Stimulated activated CD8-positive, alpha-beta memory T cell treated with anti-CD3 and anti-CD28 coated beads, Interleukin-2, amount 100 ng/mL, for 48 hours (primary cell): ENCODE measurements at places on chromosomes 12 and 14.
A peak's percentile ranks its signal among the peaks of the same experiment; 100 is the strongest.

DNA sequence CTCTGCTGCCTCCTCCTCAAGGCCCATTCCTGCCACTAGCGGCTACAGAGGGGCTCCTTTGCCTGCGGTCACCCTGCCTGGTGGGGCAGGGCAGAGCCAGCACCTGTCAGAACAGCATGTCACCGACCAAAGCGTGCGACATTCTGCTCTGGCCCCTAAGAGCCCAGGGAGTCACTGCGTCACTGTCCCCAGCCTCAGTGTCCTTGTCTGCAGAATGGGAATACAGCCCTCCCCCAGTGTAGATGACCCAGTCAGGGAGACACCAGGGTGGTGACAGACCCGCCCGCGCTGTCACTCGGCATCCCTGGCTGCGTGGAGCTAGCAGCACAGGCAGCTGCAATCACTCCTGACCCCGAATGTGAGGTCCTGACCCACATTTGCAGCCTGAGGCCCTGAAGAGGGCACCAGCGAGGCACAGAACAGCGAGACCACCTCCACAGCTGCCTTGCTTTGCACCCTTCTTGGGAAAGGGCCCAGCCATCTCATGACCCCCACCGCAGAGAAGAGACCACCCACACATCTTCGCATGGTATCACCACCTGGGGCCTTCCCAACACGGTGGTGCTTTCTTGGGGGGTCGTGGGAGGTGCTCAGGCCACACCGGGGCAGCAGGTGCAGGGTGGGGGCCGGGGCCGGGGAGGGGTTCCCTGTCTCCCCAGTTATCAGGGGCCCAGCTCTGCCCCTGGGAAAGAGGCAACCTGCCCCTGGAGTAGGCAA lies 2.5 kb downstream of the AHNAK2 start:
- DNase-seq, result no peak

DNA sequence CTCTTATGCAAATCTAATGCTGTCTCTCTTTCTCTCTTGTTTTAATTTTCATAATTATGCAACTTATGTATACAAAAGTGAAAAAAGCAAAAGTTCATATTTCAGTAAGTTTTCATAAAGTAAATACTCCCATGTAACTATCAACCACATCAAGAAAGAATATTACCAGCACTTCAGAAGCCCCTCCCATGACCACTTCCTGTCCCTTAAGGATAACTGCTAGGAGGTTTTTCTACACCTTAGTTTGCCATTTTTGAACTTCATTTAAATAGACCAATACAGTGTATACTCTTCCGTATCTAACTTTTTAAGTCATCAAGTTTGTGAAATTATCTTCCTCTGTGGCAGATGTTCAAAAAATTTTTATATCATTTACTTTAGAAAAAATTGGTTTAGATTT lies 547 bp upstream of the OR4K15 start:
- DNase-seq, result no peak

GRCh38 chr14:80923368-80923767 lies 18.2 kb downstream of the CEP128 start:
- no peak for DNase-seq

GRCh38 chr14:88551980-88552431 lies 2.8 kb downstream of the PTPN21 start:
- DNase-seq, result no peak

GRCh38 chr14:54172562-54172961 lies 215.9 kb upstream of the BMP4 start:
- DNase-seq, result no peak

GRCh38 chr14:77709412-77709811 lies 1.5 kb downstream of the SLIRP start:
- no peak for DNase-seq

- DNase-seq, result peak; percentile 23
These were observed 491 bp downstream of the WDR20 start for GRCh38 chr14:102140027-102140749.

GRCh38 chr14:23895480-23895879 lies 58.1 kb upstream of the DHRS4 start:
- no peak for DNase-seq

- no peak for DNase-seq
These were observed 25.7 kb downstream of the ANO4 start for GRCh38 chr12:100820314-100820713.

GRCh38 chr12:80352474-80352873 lies 91.6 kb upstream of the PTPRQ start:
- DNase-seq, result no peak

DNA sequence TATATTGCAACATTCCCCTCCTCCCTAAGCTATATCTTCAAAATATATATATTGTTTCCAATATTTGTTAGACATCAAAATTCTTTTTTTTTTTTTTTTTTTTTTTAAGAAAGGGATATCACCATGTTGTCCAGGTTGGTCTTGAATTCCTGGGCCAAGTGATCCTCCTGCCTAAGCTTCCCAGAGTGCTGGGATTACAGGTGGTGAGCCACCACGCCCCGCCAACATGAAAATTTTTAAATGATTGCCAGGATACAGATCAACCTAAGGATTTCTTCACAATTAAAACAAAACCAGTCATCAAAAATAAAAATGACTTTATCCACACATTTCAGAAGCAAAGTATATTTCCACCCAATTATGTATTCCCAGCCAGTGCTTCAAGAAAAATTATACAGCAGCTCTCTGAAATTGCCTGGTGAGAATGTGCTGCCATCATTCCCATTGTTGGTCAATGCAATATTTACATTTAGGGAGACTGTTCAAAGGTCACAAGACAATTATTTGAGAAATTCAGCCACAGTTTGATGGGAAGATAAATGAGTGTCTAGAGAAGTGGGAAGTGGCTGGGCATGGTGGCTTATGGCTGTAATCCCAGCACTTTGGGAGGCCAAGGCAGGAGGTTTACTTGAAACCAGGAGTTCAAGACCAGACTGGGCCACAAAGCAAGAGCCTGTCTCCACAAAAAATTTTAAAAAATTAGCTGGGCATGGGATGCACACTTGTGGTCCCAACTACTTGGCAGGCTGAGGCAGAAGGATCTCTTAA lies 141.7 kb upstream of the AMIGO2 start:
- no peak for DNase-seq

GRCh38 chr12:82942991-82943401 lies 256.3 kb downstream of the TMTC2 start:
- no peak for DNase-seq

GRCh38 chr12:78566456-78566855 lies 298.1 kb upstream of the SYT1 start:
- DNase-seq, result no peak

DNA sequence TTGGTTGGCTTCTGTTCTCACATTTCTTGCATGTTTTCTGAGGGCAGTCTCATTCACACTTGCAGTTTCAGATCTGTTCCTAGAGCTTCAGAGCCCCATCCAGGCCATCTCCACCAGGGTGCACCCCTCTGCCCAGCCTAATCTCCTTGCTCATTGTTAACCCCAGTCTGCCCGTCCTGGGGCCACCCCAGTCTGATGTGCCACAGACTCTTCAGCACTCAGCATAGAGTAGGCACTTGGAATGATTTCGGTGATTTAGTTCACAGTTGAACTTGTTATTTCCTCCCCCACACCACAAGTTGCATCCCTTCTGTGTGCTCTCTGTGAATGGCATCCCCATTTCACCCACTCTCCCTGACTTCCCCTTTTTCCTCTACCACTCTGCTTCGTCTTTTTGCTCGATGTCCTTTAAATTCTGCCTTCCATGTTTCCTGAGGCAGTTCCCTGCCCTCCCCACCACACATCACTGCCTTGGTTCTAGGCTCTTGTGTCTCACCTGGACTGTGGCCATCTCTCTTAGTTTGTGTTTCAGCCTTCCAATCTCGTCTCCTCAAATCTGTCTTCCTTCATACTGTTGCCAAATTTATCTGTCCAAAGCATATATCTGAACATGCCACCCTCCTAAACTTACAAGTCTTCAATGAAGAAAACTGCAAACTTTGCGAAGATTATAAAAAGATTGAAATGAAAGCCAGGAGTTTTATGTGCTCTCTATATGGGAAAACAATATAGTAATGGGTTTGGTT lies 41.5 kb downstream of the ANO6 start:
- DNase-seq, result no peak

DNA sequence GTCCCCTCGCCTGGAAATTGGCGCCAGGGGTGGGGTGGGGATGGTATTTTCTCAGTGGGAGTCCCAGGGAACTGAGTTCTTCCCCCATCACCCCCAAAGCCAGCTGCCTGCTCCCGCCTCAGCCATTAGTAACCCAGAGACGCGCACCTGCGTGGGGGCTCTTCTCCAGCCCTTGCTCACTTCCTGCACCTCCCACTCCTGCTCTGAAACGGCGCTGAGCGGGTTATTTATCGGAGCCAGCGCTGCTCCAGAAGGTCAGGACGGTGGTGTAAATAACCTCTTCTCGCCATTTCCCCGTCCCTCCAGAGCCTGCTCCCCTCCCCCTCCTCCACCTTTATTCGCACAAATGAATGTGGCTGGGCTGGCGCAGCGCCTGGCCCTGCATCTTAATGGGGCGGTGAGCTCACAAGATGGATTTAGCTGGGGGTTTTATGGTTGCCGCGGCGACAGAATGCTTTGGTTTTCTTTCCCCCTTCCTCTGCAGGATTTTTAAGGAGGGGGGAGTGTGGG lies 12.2 kb downstream of the GPR84 start:
- DNase-seq, result no peak

GRCh38 chr12:64633011-64633939 lies 23.0 kb downstream of the RASSF3 start:
- no peak for DNase-seq

DNA sequence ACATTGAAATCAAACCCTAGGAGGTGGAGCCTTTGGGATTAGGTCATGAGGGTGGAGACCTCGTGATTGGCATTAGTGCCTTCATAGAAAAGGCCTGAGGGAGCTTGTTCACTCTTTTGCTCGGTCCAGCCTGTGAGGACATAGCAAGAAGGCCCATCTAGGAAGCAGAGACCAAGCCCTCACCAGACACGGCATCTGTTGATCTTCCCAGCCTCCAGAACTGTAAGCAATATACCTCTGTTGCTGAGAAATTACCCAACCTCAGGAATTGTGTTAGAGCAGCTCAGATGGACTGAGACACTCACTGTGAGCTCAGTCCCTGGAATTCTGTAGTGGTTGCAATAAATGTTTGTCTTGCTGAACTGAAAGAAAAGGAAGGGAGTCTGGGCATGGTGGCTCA lies 116.2 kb upstream of the MAP1LC3B2 start:
- DNase-seq, result no peak

GRCh38 chr14:58777541-58777979 lies 139.8 kb downstream of the DACT1 start:
- DNase-seq, result no peak

GRCh38 chr12:120834489-120835303 lies 69.5 kb downstream of the SPPL3 start:
- DNase-seq, result no peak

DNA sequence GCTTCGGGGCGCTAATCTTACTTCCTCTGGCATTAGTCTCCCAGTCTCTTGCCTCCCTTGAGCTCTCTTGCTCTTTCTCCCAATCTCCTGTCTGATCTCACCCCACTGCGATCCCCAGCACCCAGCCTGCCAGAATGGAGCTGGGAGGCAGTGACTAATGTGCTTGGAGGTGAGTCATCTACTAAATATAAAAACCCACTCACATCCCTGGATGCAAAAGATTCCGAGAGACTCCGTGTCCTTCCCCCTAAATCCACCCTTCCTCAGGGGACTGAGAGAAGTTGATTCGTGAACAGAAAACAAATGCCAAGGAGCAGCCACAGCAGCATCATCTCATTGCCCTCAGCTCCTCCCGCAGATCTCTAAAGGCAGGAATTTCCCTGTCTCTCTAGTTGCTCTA lies 45.7 kb upstream of the KCNA5 start:
- DNase-seq, result no peak

GRCh38 chr12:111451649-111452129 lies 46.0 kb downstream of the SH2B3 start:
- DNase-seq, result no peak

DNA sequence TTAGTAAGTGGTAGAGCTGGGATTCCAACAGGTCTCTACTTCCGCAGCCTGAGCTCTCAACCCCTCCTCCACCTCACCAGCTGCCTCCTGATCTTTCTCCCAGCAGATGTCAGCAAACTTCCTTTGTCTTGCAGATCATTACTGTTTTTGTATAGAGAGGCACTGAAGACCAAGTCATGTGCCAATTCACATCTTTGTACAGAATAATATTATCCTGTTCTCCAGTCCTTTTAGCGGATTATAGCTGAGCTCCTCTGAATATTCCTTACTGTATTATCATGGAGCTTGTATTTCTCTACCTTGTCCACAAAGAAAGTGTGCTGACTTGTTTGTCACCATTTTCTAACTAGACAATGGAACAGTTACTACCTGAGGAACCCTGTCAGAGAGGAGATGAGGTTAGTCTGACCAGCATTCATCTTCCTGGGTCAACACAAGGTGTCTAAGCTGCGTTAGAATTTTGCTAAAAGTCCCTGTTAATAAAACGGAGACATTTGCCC lies 142.3 kb upstream of the ARHGAP5 start:
- DNase-seq, result no peak

GRCh38 chr14:95784137-95784536 lies 70.2 kb upstream of the TCL1A start:
- DNase-seq, result no peak

- no peak for DNase-seq
These were observed 71.1 kb downstream of the B4GALNT3 start for GRCh38 chr12:530821-531220.

- no peak for DNase-seq
These were observed 1.7 kb downstream of the RARG start for GRCh38 chr12:53230108-53230845.

DNA sequence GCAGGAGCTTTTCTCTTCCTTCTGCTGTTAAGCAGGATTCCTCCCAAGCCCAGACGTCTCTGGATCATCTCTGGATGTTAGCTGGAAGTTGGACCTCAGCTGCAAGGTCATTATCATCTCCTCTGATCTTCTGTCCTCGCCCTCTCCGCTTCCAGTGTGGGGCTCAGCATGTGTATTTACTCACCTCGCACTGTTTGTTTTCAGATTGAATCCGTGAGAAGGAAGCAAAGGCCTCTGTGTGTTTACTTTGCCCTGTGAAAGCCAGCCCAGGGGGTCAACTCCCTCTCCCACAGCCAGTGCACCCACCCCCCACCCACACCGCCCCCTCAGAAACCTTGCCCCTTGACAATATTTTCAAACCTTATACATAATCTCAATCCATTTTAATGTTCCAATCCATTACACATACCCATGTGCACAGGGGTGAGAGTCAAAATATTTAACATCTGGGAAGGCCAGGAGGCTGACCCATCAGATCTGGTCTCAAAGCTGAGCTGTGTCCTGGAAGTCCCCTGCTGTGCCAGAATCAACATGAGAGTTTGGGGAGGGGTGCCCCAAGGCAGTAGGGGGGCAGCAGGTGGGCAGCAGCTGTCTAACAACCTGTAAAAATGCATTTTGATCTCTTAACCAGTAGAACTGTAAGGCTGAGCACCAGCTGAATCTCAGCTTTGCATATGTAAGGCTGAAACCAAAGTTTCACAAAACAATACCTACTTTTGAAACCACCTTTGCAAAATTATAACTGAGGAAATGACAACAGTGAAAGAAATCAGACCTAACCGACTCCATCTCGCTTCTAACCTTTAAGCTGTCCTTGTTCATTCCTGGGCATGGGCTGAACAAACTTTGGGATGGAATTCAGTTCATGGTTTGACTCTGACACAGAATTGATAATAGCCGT lies 157.9 kb downstream of the ZNF664 start:
- no peak for DNase-seq

GRCh38 chr12:28415755-28416154 lies 225.5 kb downstream of the CCDC91 start:
- DNase-seq, result no peak
